ENCODE measurements at places on chromosomes 5 and 9. TPM values are rescaled to one million over a fixed set of nuclear protein-coding genes. Genes with fewer than 3 reads are reported as not detected.

TICAM2 gene
- total RNA-seq = 0.56 TPM

CDX1 gene
- total RNA-seq = not detected

PAM gene
- 66.5 TPM for total RNA-seq

NLN gene
- 32.2 TPM for total RNA-seq

JAKMIP2 gene
- total RNA-seq = 4.3 TPM

TMEM215 gene
- not detected for total RNA-seq
